ENCODE measurements at places on chromosomes 2 and 18.

- DNase-seq, result no peak
Observed at GRCh38 chr2:231128541-231128940, 3.7 kb upstream of the HTR2B start.

DNA sequence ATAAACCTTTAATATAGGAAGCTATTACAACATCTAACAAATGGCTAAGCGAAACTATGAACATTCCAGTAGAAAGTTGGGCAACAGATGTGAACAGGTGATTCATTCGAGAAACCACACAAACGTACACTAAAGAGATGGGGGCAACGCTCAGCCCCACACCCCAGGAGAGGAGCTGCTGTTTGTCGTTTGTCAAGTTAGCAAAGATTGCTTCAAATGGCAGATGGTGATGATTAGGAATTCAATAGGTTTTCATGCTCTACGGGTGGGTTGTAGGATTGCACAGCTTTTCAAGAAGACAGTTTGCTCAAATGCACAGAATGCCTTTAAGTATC is 154.7 kb upstream of the HDAC4 start:
- DNase-seq, result no peak

DNA sequence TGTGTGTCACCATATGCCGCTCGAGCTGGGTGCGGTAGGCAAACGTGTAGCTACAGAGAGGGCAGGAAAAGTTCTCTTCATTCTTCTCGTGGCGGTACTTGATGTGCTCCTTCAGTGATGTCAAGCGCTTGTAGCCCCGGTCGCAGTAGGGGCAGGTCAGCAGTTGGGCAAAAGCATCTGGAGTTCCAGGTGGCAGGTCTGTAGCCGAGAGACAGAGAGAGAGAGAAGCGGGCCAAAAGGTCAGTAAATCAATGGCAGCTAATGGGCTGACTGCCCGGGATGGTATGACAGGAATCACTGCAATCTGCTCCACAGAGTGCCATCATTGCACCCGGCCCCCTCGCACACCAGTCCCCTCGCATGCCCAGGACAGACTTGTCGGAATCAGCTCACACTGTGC is 116.0 kb downstream of the ZEB2 start:
- no peak for DNase-seq

DNA sequence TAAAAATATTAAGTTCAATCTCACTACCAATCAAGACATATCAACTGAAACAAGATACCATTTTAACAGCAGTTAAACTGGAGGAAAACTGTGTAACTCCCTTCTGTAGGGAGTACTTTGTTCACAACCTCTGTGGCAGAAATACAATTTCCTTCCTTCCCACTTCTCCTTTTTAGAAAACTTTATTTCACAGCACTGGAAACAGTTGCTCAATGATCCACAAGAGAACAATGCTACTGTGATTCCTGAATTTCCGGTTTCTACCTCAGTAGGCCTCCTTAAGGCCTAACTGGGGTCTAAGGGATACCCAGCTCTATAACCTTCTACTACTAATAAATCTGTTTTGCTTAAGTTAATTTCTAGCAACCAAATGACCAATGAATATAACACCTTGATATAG is 14.1 kb downstream of the TLK1 start:
- DNase-seq, result no peak

- peak; percentile 53 for DNase-seq
Observed at GRCh38 chr2:187299122-187299906, 148.7 kb downstream of the CALCRL start.

DNA sequence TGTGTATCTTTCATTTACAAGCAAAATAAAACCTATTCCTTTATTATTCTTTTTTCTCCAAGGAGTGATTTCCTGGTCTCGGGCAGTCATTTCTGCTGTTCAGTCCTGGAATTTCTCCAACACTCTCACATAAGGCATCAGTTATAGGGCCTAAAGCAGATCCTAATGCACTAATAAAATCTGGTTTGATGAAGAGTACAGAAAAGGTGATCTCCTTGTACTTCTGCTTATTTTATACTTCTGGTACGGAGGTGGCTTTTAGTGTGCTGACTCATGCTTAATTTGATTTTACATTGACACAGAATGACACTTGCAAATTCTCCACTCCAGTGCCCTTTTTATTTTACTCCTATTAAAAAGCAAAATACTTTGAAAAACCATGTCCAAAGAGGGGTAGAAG is 157.4 kb downstream of the DOK6 start:
- no peak for DNase-seq

DNA sequence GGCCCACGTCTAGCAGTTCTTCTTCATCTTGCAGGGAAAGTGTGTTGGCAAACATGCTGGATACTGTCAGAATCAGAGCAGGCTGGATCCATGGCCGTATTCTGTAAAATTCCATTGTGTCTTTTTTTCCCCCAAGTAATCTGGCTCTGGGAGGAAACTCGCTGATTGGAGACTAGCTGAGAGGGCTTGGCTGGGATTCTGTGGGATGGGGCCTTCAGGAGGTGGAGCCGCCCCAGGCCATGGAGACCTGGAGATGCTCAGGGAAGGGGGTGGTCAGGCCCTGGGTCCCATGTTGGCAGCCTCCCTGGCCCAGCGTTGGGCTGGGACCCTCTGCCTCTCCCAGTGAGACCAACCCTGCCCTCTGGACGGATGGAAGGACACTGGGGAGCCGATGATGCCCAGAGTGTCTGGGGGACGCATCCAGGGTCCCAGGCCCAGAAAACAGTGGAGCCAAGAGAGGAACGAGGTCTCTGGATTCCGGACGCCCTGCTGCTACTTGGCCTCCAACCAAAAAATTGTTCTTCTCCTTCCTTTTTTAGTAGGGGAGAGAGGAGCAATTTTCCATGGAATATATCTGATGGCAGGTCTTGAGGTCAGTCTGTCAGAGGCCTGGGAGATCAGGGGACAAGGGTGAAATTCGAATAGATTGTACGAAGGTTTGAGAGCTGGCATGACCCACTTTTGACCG is 114.5 kb downstream of the AGAP1 start:
- DNase-seq, result no peak

DNA sequence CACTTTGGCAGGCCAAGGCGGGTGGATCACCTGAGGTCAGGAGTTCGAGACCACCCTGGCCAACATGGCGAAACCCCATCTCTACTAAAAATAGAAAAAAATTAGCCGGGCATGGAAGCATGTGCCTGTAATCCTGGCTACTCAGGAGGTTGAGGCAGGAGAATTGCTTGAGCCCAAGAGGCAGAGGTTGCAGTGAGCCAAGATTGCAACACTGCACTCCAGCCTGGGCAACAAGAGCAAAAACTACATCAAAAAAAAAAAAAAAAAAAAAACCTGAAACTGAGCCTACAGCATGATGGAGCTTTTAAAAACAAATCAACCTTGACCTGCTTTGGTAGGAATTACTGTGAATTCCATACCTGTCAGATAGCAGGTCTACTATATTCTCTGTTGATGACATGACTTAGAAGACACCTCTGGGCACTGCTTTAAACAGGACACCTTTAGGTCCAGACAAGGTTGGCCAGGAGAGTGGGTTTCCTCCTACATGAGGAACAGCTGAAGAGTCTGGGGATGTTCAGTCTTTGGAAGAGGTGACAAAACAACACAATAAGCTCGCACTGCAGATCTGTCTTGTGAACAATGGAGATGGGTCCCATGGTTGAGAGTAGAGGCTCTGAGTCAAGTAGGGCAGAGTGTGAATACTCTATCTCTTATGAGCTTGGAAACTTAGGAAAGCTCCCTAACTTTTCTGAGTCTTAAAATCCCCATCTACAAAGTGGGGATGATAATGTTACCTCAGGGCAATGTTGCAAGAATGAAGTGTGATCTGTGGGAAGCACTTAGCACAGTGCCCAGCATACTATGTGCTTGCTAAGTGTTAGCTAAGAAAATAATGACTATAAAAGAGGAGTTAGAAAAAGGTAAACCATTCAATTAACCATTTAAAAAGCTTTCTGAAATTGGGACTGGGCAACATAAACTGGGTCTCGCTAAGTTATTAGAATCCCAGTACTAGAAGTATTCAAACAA is 25.2 kb downstream of the TMEM163 start:
- DNase-seq, result no peak

- no peak for DNase-seq
Observed at GRCh38 chr18:56541340-56541739, 97.1 kb downstream of the TXNL1 start.

Data from HCEC 1CT (cell line).